ENCODE measurements at places on chromosomes 11 and 22. TPM values are rescaled to one million over a fixed set of nuclear protein-coding genes. Genes with fewer than 3 reads are reported as not detected.

- H3K36me3 ChIP-seq, result no peaks in the 10 kb centered on the region
- H3K4me3 ChIP-seq, result no peak overlapping the region
- H3K27me3 ChIP-seq, result no peaks in the 10 kb centered on the region
- H3K27ac ChIP-seq, result no peak overlapping the region
Observed at GRCh38 chr11:83655976-83656375, 369.8 kb upstream of the CCDC90B start.

DNA sequence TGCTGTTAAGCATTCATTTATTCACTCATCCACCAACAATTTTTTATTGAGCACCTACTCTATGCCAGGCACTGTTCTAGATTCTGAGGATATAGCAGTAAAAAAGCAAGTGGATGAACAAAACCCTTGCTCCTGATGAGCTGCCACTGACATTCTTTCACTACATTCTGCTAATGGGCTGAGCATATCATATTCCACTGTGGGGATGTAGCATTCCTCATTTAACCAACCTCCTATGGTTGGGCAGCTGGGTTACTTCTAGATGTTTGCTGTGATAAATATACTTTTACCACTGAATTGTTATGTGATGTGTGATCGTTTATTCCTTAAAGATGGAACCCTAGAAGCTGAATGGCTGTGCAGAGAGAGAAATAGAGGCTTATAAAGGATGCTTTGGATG, 176.9 kb downstream of the MN1 start:
- H3K27me3 ChIP-seq, result no peaks in the 10 kb centered on the region
- H3K4me3 ChIP-seq, result no peak overlapping the region
- no peaks in the 10 kb centered on the region for H3K36me3 ChIP-seq
- H3K4me1 ChIP-seq, result no peaks in the 10 kb centered on the region
- no peak overlapping the region for H3K27ac ChIP-seq

DNA sequence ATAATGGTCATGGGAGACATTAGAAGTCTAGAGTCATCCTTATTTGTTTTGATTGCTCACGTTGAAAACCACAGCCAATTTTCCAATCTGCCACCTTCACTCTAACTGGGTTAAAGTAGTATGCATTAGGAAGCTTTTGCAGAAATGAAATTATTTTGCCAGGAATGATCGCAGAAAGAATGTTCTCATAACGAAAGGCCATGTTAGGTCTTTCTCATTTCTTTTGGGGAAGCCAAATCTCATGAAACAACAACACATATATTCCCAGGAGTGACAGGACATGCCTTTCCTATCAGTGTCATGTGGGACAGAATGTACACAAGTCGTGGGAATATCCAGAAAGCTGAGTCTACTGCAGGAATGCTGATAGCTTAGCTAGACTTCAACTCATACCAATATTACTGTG, 386.3 kb downstream of the AASDHPPT start:
- no peaks in the 10 kb centered on the region for H3K36me3 ChIP-seq
- no peak for DNase-seq
- H3K27ac ChIP-seq, result no peak overlapping the region
- H3K27me3 ChIP-seq, result no peaks in the 10 kb centered on the region
- no peak overlapping the region for H3K4me3 ChIP-seq
- no peaks in the 10 kb centered on the region for H3K4me1 ChIP-seq

KCNJ1 gene
- total RNA-seq, result not detected

PAK1 gene
- total RNA-seq, result 44.3 TPM

UCP3 gene
- total RNA-seq, result 1.2 TPM
